Thymus (tissue), 14 donors: ENCODE measurements at places on chromosomes 1 and 21.

DNA sequence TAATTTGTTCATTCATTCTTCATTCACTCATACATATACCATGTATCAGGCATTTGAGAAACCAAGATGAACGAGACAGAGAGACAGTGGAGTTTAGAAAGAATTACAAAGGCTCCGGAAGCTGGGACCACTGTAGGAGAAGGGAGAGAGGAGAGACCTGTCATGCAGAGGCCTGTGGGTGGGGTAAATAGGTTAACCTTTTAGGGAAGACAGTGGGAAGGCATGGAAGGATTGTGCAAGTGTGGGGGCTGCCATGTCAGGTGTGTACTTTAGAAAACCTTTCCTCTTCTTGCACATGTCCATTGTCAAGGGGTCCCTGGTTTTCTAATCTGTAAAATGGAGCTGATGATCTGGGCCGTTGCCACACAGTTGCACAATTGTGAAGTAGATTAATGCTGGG lies 44.2 kb upstream of the POU3F1 start:
- DNase-seq, result no peak

DNA sequence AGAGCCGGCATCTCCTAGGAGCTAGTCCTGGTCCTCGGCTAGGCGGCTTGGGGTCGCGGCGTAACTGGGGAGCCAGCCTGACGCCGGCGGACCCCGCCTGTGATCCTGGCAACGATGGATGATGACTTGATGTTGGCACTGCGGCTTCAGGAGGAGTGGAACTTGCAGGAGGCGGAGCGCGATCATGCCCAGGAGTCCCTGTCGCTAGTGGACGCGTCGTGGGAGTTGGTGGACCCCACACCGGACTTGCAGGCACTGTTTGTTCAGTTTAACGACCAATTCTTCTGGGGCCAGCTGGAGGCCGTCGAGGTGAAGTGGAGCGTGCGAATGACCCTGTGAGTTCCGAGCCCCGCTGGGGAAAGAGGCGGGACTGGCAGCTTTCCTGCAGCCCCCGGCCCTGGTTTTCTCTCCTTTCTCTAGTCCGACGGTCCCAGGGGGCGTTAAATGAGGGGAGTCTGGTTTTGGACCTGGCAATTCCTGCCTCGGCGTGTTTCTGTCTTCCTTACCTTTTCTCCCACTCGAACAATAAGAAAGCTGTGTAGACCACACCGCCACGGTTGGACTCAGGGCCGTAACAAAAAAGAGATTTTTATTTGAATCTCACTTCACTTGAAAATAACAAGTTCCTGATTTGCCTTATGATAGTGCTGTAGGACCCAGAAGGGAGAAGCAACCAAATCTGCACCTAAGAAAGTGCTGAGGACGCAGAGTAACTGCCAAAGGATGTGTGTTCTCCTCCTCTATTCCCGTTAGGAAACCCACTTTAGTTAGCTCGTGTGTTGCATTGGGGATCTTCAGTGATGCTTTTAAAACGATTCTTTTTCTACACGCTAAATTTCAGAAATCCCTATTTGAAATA lies at the start of gene SPRTN:
TSS of gene SPRTN (plus strand) at position 24 of the 859 bp plus-strand sequence. CDS start at position 115, 91 bp downstream.
- DNase-seq, result no peak

DNA sequence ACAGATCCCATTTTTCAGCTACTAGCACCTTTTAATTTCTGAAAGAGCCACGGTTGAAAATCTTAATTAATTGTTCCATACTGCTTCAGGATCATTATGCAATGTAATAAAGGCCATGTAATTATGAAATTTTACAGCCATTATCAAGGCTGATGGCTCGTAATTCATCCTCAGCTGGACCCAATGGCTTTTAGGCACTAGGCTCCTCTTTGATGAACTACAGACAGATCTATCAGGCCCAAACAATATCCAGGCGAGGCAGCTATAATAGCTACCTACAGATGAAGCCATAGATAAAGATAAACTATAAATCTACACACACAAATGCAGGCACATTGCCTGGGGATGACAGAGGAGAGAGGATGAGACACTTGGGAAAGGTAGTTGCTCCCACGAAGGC lies 110.5 kb upstream of the USH2A start:
- DNase-seq, result no peak

GRCh38 chr1:19369396-19370090 lies 57.4 kb downstream of the SLC66A1 start:
- DNase-seq, result no peak
